Aorta (tissue), 5 donors: ENCODE measurements at places on chromosomes 12 and 14. TPM values are rescaled to one million over a fixed set of nuclear protein-coding genes. Genes with fewer than 3 reads are reported as not detected.

IGFBP6 gene
- total RNA-seq = 820 TPM

CIROP gene
- 0.18 TPM for total RNA-seq

CMA1 gene
- total RNA-seq = 0.52 TPM

DHRS4 gene
- 17.8 TPM for total RNA-seq

TIGAR gene
- total RNA-seq = 10.5 TPM
